ENCODE measurements at places on chromosomes 6 and 20.

DNA sequence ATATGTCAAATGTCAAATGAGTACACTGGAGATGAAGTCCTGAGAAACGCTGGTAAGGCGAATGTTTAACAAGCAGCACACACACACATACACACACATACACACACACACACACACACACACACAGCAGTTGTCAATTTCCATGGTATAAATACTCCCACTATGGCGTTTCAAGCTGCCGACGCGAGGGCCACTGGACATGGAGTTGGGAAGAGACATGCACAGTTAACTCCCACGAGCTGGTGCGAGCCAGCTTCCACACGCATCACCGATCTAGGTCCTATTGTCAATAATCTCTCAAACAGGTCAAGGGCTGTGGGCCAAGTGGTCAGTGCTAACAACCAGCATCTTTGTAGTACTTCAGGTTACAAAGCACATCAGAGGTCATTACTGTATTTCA lies 58.9 kb downstream of the TRERF1 start:
- no peak for DNase-seq

DNA sequence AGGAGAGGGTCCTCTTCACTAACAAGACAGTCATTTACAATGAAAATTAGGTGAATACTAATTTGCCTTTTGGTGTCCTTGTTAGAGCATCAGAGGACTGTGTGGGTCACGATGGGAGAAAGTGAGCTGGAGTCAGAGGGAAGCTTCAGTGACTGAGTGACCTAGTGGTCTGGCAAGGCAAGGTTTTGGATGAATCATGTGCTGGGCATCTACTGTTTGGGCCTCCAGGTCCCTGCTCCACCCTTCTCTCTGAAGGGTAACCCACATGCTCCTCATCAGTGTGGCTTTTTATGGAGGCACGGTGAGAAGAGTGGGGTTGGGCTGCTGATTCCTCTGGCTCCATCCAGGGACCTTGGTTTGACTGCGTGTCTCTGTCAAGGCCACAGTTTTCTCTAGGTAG lies 60.5 kb upstream of the EXOC2 start:
- DNase-seq: no peak

DNA sequence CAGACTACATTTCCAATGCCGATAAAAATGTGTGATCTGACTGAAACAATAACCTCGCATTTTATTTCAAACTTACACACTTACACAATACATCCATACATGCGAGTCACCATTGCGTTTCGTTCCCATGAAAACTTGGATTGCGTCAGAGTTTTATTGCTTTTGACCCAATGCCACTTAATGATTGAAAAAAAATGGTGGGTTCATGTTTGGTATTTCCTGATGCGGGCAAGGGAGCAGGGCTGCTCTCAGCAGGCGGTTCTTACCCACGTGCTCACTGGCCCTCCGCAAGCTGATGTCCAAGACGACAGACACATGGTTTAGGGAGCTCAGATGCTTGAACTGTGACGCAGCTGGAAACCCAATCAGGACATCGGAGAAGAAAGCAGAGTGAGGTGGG lies 281.0 kb upstream of the SULF2 start:
- DNase-seq: no peak

DNA sequence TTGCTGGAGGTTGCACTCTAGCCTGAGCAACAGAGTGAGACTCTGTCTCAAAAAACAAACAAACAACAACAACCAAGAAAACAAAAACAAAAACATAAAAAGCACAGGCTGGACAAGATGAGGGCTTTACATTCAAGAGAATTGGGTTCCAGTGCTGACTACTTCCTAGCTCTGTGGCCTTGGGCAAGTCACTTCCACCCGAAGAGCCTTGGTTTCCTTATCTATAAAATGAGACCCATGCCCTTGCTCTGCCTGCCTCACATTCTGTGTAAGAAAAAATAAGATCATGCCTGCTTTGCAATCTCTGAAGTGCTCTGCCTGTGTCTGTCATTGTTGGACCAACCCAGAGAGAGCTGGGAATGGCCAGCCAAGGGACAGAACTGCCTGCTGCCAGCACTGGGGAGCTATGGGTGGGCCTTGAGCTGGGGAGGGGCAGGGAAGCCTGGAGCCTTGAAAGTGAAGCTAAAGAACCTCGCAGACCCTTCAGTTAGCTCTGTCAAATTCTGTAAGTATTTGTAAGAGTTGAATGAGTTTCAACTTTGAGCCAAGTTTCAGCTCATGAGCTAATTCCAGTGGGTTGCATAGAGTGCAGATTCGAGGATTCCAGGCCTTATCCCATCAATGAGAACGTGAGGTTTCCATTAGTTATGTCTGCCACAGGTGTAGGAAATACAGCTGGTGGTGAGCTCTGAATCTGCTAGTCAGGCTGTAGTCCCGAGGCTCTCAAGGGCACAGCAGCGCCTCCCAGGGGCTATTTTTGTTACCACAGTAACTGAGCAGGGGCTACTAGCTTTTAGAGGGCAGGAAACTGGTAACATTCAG lies 93.2 kb downstream of the DLGAP4 start:
- DNase-seq: no peak

DNA sequence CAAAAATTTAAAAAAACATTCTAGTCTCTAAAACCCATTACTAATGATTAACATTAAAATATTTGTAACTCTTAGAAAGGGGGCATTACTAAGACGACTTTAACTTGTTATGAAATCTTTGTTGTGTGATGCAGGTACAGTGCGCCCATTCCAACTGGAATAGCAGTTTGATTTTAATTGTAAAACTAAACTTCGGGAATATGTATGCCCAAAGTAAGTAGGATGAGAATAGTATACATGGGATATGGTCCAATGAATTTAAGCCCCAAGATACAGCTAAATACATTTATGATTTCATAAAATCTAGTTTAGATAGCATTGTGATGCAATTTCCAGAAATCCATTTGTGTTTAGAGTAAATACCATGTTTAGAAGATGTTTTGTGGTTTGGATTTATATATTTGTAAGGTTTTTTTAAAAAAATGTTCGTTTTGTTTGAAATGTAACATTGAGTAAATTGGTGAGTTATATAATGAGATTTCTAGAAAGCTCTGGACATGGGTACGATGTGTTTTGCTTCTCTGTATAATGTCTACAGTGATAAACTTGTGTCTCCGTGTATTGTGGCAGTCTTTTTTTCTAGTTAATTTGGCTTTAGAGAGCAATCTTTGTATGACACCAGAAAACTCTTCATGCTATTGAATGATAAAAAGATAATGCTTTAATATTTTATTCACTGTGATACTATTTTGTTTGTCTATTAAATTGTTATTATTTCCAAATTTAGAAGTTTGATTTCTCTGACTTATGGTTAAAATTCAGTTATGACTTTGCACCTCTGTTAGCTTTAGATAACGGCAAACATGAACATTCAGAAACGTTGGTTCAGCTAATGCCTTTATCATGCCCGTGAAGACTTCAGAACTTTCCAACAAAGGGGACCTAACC lies 54.8 kb downstream of the RNF182 start:
- no peak for DNase-seq

DNA sequence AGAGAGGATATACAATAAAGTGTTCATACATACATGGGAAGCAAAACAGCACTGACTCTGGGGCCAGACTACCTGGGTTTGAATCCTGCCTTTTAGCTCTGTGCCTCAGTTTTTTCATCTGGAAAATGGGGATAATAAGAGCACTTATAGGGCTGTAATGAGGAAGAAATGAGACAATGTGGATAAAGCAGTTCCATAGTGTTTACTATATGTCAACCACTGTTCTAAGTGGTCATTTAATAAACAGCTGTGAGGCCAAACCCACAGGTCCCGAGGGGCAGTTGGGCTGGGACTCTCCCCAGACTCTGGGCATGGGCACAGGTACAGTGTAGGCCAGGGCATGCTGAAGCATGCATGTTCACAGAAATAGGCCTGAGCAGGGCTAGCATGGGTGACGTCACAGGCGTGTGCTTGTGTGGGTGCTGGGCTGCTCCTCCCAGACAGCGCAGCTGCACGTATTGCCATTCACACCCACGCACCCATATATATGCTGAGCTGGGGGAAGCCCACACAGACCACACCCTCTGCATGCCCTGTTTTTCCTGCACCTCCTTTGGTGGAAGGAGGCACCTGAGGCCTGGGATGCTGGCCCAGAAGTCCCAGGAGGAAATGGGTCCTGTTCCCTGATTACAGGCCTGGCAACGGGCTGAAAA lies 3.5 kb upstream of the PLCG1 start:
- no peak for DNase-seq

- DNase-seq: no peak
Observed at GRCh38 chr6:122130026-122130348, 269.5 kb upstream of the HSF2 start.

DNA sequence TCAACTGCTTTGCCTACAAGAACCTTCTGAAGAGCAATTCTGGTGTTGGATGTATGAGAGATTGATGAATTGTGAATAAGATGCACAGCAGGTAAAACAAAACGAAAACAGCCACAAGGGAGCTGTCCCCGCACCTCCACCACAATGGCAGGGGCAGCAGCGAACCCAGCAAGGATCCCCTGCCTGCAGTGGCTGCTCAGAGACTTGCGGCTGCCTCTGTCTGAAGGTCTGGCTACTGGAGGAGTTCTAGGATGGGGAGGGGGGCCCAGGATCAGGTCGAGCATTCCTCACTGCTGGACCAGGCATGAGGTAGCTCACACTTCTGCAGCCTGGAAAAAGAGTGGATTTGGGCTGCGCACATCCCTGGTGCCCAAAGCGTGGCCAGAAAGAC lies 523.5 kb downstream of the CDH26 start:
- DNase-seq: no peak

DNA sequence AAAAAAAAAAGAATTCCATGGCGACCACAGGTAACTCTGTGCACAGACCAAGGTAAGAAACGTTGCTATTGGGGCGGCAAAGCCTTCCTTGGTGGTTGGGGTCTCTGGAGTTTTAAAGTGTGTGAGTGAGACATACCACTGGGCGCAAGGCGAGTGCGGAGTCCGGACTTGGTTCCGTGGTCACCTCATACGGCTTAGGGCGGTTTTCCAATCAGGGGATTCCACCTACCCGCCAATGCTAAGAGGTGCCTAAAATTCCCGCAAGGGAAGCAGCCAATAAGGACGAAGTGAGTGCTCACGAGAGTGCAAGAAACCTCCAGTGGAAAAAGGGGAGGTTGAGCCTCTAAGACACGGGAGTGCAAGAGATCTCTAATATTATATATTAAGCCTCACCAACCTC lies 68.6 kb upstream of the PRSS16 start:
- DNase-seq: no peak

- DNase-seq: no peak
Observed at GRCh38 chr20:1588533-1589460, 31.0 kb downstream of the SIRPB1 start.

DNA sequence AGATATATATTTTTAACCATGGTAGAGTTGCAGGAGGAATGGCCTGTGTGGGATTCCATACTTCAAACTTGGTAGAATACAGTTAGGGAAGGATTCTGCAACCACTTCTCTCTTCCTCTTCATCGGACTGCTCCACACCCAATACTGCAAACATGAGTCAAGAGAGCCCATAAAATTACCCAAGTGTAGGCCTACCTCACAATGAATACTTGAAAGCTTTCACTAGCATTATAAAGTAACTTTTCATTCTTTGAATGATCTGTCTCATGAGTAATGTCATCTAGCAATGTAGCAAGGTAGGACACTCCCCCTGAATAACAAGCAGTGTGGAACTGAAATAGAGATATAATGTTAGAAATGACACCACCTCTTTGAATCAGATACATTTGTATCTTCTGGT lies 79.4 kb downstream of the FOXC1 start:
- no peak for DNase-seq

DNA sequence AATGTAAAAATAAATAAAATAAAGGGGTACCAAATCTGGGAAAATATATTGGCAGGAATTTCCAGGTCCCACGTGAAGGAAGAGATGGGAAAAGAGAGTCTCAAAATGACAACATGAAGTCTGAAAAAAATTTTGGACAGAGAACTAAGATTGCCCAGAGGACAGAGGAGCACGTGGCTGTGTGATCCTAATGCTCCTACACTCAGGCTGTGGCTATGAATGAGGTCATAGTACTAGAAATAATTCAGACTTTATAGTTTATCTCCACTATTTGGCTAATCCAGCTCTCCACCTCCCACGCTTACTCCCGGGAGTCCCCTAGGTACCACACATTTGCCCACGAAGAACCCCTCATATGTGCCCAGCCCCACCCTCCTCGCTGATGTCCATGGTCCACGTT lies 42.8 kb upstream of the STMND1 start:
- DNase-seq: no peak

- no peak for DNase-seq
Observed at GRCh38 chr20:4797275-4797674, 75.6 kb downstream of the PRND start.

- DNase-seq: no peak
Observed at GRCh38 chr20:47249913-47250312, 106.6 kb downstream of the ZMYND8 start.

- DNase-seq: no peak
Observed at GRCh38 chr20:4043329-4043728, 28.0 kb upstream of the RNF24 start.

- no peak for DNase-seq
Observed at GRCh38 chr20:920311-920710, 4.2 kb upstream of the ANGPT4 start.

GRCh38 chr20:45337367-45338120 lies 10.7 kb downstream of the SDC4 start:
- DNase-seq: peak; percentile 71

- DNase-seq: no peak
Observed at GRCh38 chr20:44646023-44646640, 5.4 kb downstream of the ADA start.

- DNase-seq: no peak
Observed at GRCh38 chr6:144820270-144820669, 535.1 kb downstream of the UTRN start.

DNA sequence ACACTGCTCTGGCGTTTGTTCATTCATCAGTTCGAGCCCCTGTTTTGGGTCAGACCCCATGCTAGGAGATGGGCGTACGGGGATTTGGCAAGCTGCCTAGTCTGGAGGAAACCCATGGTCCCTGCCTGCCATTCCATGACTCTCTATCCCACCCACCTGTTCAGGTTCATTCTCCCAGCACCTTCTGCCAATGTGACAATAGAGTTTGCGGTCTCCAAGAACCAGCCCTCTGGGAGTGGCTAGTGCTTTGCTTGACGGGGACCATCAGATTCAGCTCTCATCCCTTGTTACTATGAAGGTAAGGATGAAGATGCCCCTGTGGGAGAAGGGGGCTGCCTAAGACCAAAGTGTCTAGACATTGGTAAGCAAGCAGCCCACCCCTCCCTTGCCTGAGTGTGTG lies 345.0 kb downstream of the PTPRT start:
- no peak for DNase-seq

DNA sequence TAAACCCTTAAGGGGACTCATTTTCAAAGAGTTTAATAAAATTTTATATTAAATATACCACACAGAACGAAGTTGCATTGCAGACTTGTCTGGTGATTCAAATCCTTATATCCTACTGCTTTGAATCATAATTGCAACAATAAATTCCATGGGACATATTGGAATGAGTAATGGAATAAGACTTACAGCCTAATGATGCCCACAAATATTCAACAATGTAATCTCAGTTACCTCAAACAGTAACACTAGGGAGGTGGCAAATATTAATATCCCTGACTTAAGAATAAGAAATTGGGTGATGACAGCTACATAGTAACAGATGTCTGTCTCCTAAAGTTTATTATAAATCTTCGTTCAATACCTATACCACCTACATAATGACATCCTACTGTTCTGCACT lies 52.6 kb downstream of the BMP5 start:
- no peak for DNase-seq

All from left ventricle myocardium superior (tissue), 1 donor.